AG09309 (cell line): ENCODE measurements at places on chromosomes 12 and 14.

DNA sequence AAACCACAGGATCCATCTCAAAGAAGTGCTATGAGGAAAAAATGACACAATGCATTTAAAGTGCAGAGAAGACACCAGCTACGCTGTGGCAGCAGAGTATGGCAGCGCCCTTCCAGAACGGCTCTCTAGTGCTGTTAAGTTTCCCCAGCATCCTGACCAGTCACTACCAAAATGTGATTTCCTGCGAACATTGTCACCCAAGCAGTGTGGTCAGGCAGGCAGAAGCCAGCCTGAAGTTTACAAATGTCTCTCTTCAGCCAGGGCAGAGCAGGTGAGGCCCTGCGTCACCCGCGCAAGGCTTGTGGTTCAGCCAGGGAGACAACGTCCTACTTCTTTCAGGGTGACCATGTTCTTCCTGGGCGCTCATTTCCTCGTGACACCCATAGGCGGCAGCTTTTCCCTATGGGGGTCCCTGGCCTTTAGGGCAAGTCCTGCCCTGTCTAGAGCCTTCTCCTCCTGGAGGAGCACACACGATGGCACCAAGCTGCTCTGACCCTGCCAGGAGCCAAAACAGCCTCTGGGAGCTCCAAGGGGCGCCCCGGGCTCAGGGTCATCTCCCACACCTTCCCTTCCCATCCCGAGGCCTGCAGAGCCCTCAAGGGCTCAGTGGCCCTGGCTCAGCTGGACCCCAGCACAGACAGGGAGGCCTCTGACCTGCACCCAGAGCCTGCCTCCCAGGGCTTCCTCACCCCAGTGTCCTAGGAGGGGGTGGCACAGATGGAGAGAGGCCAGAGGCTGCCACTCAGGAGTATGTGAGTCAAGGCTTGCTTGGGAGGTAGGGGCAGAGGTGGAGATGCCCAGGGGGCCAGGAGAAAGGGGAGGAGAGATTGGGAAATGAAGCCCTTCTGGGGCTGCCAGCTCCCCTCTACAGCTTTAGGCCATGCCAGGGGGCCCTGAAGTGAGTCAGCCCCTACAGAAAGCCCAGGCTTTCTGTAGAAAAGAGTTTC is 41.9 kb downstream of the PSMA6 start:
- DNase-seq: no peak

DNA sequence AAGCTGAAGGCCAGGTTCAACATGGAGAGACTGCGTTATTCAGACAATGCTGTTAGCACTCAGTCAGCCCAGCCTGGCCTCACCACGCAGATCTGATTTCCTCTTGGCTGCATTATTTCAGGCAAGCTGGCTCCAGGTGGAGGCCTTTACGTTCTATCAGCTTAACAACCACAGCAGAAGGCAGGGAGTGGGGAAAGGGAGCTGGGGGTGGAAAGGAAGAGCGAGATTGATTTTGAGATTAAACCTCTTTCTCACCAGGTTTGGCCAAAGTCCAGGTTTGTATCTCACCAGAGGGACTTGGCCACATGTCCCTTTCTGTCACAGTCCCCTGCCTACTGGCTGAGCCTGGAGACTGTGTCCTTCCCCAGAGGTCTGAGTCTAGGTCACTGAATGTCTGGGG is 543.7 kb upstream of the TMEM132C start:
- no peak for DNase-seq

- no peak for DNase-seq
Observed at GRCh38 chr12:88538250-88538649, 42.0 kb downstream of the KITLG start.

GRCh38 chr14:72420749-72421474 is 473.0 kb downstream of the DPF3 start:
- DNase-seq: peak; percentile 10

- no peak for DNase-seq
Observed at GRCh38 chr12:110917961-110918360, 2.4 kb downstream of the MYL2 start.

DNA sequence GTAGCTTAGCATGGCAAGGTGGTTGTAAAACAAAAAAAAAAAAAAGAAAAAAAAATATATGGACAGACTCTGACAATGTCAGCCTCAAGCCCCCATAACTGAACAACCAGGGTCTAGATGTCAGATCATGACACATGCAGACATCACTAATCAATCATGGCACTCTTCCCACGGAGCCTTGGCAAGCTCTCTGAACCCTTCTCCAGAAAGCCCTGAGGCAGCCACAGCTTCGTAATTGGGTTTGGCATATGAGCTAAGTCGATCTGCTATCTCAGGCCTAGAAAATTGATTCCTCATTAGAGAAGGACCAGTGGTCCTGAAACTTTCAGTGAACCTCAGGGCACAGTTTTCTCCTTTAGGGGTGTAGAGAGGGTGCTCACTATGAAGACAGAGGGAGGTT is 112.2 kb downstream of the GPR135 start:
- DNase-seq: no peak

DNA sequence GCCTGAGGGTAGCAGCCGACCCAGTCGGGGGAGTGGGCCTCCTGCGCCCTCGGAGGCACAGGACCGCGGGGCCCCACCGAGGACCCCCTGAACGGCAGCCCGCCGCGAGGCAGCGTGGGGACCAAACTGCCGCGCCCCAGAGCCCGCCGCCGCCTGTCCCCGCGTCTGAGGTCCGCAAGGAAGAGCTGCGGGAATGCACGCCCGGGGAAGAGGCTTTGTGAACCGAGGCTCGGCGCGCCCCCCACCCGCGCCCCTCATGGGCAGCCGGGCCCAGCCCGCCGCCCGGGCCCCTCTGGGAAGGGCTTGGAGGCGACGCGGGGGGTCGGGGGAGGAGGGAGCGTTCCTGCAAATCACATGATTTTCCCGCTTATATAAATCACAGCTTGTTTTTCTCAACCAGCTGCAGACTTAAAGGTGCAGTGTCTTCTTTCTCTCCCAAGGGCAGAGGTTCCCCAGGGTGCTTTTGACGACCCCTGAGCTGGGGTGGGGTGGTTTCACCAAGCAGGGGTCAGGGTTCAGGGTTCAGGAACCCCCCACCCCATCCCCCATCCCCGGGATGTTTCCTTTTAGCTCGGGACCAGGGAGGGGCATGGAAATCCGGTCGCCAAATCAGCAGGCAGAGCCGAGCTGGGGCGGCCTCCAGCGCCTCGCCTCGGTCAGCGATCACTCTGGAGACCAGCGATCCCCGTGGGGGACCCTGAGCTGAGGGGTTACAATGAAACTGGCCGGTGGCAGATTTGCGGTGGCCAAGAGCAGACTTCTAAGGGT is 44.7 kb upstream of the ATP23 start:
- no peak for DNase-seq

DNA sequence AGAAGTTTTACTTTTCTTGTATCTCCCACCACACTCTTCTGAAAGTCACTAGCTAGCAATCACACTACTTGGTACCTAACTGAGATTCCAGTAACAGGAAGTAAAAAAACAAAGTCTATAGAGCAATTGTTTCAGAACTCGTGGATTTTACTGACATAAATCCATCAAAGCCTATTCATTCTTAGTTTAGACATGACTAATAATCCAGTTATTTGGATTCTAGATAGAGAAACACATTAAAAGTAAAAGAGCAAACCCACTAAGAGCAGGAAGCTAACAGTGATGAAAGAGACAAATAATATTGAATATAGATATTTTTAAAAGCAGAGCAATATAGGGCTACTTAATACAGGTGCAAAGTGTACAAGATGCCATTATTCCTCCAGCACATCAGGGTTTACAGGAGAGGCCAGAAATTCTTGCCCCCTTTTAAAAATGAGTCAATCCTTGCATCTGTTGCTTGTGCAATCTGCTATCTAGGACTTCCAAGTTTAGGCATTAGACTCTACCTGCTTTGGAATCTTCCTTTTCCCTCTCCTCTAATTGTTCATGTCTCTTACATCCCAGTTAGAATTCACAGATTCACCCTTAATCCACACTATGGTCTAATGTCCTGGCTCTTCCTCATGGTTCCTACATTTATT is 6.0 kb downstream of the HEATR5A start:
- DNase-seq: no peak

GRCh38 chr14:69848903-69849391 is 30.3 kb upstream of the SMOC1 start:
- no peak for DNase-seq

DNA sequence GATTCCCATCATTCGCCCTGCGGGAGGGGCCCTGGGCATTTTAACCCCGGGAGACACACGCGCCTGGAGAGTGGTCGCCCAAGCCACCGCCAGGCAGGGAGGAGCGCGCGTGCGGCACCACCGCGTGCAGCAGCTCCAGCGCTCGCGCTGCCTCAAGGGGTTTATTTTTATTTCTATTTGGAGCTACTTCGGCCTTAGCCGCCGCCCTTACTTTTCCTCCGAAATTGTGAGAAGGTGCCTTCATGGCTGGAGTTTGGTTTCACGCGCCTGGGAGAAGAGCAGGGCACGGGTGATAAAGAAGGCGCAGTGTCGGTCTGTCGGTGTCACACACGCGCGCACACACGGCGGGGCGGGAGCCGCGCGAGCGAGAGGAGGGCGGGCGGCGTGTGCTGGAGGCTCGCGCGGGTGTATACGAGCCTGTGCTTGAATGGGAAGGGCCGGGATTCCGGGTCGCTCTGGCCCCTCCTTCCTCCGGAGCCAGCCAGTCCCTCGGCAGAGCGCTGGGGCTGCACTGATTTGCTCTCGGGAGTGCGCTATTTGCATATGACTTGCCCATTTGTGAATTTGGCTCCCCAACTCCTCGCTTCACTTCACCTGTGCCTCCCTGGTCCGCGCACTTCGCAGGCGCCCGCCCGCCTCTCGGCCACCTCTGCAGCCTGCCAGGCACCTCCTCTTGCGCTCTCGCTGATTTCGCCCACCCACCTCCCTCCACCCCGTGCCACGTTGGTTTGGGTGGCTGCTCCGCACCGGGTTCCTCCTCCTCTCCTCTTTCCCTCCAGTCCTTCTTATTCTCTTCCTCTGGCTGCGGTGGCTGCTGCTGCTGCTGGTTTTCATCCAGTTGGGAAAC is 932.3 kb downstream of the DIO2 start:
- peak; percentile 70 for DNase-seq

DNA sequence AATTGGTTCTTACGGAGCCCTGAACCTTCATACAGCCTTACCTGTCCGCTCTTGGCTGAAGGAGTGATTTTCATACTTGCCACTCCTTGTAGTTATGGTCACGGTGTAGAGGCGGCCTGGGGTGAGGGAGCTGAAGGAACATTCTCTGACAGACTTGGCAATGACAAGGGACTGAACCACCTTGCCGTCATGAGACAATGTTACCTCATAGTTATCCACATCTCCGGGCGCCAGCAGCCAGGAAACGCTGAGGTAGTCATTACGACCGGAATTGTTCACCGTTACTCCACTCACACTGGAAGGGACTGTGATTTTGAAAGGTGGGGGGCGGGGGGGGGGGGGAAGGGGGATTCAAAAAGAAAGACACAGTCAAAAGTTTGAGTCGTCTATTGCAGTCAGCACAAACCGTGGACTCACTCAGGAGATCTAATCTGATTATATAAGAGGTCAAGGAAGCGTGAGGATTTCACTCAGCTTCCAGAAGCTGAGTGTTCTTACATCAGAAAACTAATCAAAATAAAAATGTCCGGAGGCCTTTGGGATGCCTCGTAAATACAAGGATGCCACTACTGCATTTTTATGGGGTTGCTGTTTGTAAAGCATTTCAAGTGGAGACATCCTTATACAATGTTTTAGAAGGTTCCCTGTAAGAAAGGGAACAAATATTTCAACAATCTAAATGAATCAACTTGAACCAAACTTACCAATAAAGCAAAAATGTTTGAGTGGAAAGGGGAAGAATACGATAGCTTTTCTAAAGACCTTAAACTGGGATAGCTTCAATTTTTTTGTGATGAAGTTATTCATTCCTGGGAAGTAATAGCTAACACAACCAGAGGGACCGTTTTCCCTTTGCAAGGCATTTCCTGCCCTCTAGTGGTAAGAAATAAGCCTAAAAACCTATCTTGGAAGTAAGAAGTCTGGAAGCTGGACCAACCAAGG is 60.6 kb downstream of the PTPRB start:
- peak; percentile 85 for DNase-seq

DNA sequence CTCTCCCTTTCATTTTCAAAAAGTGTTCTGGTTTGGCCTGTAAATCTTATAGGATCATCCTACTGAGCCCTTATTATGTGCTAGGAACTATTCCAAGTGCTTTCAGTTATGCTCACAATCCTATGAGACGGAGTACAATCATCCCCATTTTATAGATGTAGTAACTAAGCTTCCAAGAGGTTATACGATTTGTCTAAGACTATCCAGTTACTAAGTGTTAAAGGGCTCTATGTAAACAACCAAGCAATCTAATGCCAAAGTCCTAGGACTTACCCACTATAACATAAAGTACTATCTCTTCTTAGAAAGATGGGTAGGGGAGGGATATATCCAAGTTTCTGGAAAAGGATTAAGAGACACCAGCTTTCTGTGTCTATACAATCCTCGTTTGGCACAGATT is 6.7 kb downstream of the CFL2 start:
- DNase-seq: no peak

DNA sequence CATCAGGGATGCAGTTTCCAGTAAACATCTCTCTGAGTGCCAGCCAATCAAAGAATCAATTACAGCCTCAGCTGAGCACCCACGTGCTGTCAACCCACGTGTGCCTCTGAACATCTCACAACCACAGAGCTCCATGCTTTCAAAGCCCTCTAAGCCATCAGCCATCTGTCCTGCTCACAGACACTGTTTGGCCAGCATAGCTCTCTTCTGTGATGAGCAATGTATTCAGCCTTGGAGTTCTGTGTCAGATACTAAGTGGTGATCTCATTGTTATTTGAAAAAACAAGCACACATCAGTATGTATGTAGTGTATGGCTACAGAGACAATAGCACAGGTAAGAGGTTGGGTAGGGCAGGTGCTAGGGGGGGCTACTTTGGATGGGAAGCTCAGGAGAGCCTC is 94.3 kb downstream of the RGS6 start:
- DNase-seq: no peak

GRCh38 chr14:69658664-69659261 is 47.4 kb downstream of the SUSD6 start:
- no peak for DNase-seq

DNA sequence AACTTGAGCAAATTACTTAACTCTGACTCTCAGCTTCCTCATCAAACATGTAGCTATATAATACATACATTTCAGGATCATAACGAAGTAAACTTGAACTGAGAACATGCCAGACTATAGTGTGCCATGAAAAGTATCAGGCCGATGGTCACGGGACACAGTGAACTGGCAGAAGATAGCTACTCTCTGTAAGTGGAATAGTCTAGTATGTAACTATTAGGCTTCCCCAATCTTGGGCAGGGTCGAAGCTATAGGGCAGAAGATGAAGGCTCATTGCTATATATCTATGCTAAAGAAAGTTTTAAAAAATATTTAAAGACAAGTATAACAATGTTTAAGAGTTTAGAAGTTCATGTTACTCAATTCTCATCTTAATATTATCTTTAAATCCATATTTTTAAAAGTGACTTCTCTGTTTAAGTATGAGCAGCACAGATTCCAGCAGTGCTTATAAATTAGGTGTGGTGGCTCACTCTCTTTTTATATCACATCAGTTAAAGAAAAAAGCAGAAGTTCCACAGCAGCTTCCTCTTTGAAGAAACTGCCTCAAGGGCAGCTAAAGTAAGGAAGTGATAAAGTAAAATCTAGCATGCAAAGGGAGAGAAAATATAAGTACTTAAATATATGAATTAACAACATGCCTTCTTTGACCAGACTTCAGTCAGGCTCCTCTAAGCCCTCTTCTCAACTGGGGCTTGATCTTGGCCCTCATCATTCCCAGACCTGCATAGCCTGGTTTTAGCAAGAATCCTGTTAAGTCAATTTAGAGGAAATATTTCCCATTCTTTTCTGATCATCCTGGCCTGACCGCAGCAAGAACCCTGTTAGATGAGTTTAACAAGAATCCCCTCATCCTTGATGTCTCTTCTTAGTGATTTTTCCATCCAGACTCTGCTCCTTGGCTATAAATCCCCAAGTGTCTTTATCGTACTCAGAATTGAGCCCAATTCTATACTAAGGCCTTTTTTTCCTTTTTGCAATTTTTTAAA is 8.4 kb upstream of the GLIPR1 start:
- DNase-seq: no peak
